Ascending aorta (tissue), 2 donors: ENCODE measurements at places on chromosomes 4 and X.

GRCh38 chrX:37000140-37000539 lies 8.0 kb upstream of the FAM47C start:
- no peaks in the 10 kb centered on the region for H3K36me3 ChIP-seq
- H3K4me1 ChIP-seq, result no peaks in the 10 kb centered on the region
- no peak overlapping the region for H3K4me3 ChIP-seq
- no peak for DNase-seq
- H3K27ac ChIP-seq, result no peak overlapping the region

DNA sequence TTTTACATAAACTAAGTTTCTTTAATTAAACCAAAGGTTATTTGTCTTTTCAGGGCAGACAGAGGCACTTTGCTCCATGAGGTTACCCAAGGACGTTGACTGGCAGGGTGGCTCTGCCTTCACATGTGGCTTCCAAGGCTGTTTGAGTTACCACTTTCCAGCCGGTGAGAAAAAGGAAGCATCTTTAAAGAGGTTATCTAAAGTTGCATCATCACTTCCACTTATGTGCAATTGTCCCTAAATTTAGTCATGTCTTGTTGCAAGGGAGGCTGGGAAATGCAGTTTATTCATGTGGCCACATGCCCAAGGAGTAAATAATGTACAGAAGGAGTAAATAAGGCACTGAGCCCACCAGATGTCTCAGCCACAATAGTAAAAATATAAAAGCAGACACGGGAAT lies 29.0 kb upstream of the RAP1GDS1 start:
- no peaks in the 10 kb centered on the region for H3K36me3 ChIP-seq
- DNase-seq, result no peak
- no peak overlapping the region for H3K4me3 ChIP-seq
- H3K4me1 ChIP-seq, result no peaks in the 10 kb centered on the region
- no peaks in the 10 kb centered on the region for H3K27me3 ChIP-seq

DNA sequence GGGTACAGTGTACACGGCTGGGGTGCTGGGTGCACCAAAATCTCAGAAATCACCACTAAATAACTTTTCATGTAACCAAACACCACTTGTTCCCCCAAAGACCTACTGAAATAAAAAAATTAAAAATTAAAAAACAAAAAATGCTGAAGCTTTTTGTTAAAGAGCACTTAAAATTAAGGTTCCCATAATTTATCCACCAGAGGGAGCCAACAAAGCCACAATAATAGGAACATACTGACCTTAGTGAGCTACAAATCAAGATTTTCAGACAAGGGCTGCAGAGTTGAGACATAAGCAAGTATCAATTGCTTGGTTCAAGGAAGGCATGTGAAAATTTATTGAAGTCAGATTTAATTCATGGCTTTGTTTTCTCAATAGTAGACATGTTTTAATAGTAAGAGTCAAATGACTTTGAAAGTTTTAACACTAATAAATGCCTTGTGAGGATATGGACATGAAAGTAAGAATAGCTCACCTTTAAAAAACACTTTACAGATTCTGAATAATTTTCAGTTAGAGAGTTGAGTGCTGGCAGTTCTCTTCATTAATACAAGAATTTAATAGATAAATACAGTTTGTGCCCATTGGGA lies 43.0 kb upstream of the SCOC start:
- H3K4me3 ChIP-seq, result no peak overlapping the region
- DNase-seq, result no peak
- H3K27ac ChIP-seq, result no peak overlapping the region
- H3K4me1 ChIP-seq, result no peaks in the 10 kb centered on the region

DNA sequence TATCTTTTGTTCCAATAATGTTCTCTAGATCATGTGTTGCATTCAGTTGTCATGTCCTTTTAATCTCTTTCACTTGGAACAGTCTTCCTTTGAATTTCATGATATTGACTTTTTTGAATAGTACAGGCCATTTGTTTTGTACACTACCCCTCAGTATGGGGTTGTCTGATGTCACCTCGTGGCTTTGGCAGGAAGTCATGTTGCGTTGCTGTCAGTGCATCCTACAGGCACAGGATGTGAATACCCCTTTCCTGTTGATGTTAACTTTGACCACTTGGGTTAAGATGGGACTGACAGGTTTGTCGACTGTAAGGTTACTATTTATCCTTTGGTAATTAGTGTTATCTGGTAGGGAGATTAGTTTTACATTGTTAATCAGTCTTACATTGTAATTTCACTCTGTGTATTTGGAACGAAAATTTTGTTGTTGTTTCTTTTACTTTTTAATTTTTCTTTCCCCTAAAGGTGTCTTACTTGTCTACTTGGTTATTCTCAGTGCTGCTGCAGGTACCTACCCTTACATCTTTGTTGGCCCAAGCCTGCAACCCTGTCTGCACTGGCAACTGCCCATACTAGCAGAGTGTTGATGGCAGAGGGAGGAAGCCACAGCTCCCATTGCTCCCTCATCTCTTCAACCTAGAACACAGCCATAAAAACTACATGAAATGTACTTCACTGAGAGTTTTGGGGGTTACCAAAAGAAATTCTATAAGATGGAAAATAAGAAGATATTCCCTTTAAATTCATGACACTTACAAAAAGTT lies 14.7 kb upstream of the ATP8A1 start:
- DNase-seq, result no peak
- H3K4me3 ChIP-seq, result no peak overlapping the region
- no peaks in the 10 kb centered on the region for H3K4me1 ChIP-seq
- H3K27me3 ChIP-seq, result no peaks in the 10 kb centered on the region
- no peaks in the 10 kb centered on the region for H3K36me3 ChIP-seq

DNA sequence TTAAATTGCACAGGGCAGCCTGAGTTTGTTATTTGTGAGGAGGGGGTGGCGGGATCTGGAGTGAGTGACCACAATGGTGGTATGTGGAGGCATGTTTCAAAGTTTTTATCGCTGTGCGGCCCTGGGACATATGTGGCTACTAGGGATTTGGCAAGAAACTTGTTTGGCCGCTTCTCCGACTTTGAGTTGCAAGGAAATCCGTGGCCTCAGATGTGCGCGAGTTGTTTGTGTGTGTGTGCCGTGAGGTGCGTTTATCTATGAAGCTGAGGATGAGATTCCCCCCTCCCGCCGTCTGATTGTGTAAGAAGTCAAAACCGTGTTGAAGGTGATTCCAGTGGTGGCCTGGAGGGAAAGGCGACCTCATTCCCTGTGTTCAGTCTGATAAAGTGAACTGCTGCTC lies 1.4 kb downstream of the JADE3 start:
- peaks cover 2% of the 10 kb centered on the region for H3K4me1 ChIP-seq
- no peaks in the 10 kb centered on the region for H3K27me3 ChIP-seq
- no peak overlapping the region for H3K27ac ChIP-seq
- no peaks in the 10 kb centered on the region for H3K36me3 ChIP-seq
- DNase-seq, result no peak
- peak overlapping the region; percentile 81 for H3K4me3 ChIP-seq

DNA sequence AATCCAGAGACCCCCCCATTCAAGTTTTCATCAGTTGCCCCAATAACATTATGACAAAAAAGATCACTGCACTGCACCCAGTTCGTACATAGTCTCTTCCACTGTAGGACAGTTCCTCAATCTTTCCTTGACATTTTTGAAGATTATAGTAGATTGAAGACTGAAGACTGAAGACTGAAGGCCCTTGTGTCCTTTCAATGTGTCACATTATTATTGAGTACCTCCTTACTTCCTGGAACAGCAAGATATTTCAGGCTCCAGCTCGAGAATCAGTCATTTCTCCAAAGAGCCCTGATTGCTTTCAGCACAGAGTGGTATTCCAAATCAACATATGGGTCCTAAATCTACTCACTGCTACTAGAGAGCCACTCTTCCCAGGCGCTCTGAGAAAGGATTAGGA lies 75.0 kb downstream of the MANBA start:
- no peaks in the 10 kb centered on the region for H3K4me1 ChIP-seq
- DNase-seq, result no peak
- H3K27me3 ChIP-seq, result no peaks in the 10 kb centered on the region
- H3K36me3 ChIP-seq, result peaks cover 6% of the 10 kb centered on the region
- H3K4me3 ChIP-seq, result no peak overlapping the region

- DNase-seq, result no peak
- no peaks in the 10 kb centered on the region for H3K27me3 ChIP-seq
- no peaks in the 10 kb centered on the region for H3K36me3 ChIP-seq
- H3K4me1 ChIP-seq, result no peaks in the 10 kb centered on the region
- H3K27ac ChIP-seq, result no peak overlapping the region
Measured at GRCh38 chr4:100280807-100281206, 90.5 kb upstream of the DDIT4L start.

- H3K36me3 ChIP-seq, result no peaks in the 10 kb centered on the region
- H3K27me3 ChIP-seq, result no peaks in the 10 kb centered on the region
- H3K4me1 ChIP-seq, result no peaks in the 10 kb centered on the region
- DNase-seq, result no peak
- no peak overlapping the region for H3K4me3 ChIP-seq
- H3K27ac ChIP-seq, result no peak overlapping the region
Measured at GRCh38 chr4:153076861-153077260, 127.4 kb upstream of the TRIM2 start.

GRCh38 chr4:124810827-124811226 lies 98.3 kb upstream of the ANKRD50 start:
- no peaks in the 10 kb centered on the region for H3K36me3 ChIP-seq
- H3K4me3 ChIP-seq, result no peak overlapping the region
- H3K27ac ChIP-seq, result no peak overlapping the region
- H3K27me3 ChIP-seq, result no peaks in the 10 kb centered on the region

- H3K27ac ChIP-seq, result no peak overlapping the region
- DNase-seq, result no peak
- H3K4me1 ChIP-seq, result no peaks in the 10 kb centered on the region
- H3K27me3 ChIP-seq, result no peaks in the 10 kb centered on the region
- no peaks in the 10 kb centered on the region for H3K36me3 ChIP-seq
- no peak overlapping the region for H3K4me3 ChIP-seq
Measured at GRCh38 chr4:70714079-70714887, 7.5 kb upstream of the RUFY3 start.

DNA sequence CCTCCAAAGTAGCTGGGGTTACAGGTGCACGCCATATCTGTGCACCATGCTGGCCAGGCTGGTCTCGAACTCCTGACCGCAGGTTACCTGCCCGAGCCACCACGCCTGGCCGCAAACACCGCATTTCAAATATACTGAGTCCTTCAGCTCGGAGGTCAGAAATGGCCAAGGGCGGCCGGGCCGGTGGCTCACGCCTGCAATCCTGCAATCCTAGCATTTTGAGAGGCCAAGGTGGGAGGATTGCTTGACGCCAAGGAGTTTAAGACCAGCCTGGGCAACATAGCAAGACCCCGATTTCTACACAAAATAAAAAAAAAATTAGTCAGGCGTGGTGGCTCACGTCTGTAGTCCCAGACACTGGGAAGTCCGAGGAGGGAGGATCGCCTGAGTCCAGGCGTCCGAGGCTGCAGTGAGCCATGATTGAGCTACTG lies 71.9 kb upstream of the PPP2R3B start:
- no peaks in the 10 kb centered on the region for H3K27me3 ChIP-seq
- DNase-seq, result no peak
- H3K27ac ChIP-seq, result no peak overlapping the region
- H3K36me3 ChIP-seq, result no peaks in the 10 kb centered on the region
- H3K4me1 ChIP-seq, result no peaks in the 10 kb centered on the region
- no peak overlapping the region for H3K4me3 ChIP-seq

- peaks cover 13% of the 10 kb centered on the region for H3K4me1 ChIP-seq
- H3K36me3 ChIP-seq, result no peaks in the 10 kb centered on the region
- H3K27me3 ChIP-seq, result no peaks in the 10 kb centered on the region
- no peak overlapping the region for H3K4me3 ChIP-seq
Measured at GRCh38 chr4:76523593-76523992, 88.6 kb downstream of the SHROOM3 start.

DNA sequence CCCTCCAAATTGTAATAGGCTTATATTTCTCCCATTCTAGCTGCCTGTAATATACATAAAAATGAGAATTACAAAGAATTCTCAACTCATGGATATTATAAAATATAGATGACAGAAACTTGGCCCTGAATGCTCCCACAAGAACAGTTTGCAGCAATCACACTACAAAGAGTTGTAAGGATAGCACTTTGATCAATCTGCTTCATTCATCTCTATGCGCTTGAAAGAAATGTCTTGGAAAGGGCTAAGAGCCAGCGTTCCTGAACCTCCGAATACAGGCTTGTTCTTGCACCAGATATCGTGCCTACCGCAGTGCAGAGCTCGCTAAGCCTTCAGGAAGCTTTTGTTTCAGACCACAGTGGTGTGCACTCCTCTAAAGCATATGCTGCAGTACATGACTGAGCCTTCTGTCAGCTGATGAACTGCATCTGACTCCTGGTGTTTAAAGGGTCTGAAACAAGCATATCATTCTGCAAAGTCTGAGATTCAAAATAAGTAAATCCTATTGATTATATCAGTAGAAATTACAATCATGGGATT lies 417.6 kb upstream of the ZFP42 start:
- H3K36me3 ChIP-seq, result no peaks in the 10 kb centered on the region
- no peaks in the 10 kb centered on the region for H3K27me3 ChIP-seq
- H3K4me1 ChIP-seq, result no peaks in the 10 kb centered on the region

DNA sequence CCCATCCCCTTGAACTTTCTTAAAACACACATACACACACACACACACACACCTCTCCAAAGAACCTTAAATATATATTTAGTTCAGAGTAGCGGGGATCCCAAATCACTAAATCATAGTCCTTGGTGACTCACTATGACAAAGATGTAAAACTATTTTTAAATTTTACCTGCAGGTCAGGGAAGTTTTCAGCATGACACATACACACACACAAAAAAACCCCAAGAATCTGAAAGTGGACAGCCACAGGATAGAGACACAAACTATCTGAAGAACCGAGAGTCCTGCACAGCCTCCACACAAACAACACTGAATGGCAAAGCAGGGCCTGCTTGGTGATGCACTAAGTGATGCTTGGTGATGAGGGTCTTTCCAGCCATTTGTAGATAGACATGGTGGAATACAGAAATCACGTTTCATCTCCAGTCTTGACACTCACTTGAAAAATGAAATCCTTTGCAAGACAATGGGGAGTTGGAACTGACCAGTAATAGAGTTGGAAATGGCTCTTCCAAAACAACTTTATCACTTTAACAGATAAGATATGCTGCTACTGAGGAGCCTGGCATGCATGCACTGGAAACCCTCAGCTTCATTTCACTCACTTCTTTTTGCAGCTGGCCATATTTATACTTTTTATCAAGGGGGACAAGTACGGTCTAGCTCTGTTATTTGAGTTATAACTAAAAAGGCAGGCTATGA lies 307.3 kb downstream of the RAPGEF2 start:
- H3K27ac ChIP-seq, result no peak overlapping the region
- DNase-seq, result no peak
- H3K4me3 ChIP-seq, result no peak overlapping the region
- no peaks in the 10 kb centered on the region for H3K4me1 ChIP-seq

DNA sequence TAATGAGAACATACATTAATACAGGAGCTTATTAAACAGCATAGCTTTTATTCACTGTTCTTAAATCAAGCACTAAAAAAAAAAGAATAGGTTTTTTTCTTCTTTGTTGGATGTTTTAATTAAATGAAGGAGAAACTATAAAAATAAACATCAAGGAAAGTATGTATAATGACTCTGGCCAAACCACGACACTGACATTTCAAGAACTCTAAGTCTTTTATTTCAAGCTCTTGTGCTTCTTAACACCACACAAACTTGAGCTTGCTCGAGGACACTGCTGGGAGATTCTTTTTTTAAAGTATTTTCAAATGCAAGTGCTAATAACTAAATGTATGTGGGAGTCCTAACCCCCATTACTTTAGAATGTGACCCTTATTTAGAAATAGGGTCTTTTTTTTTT lies 204.9 kb upstream of the PPARGC1A start:
- DNase-seq, result no peak
- H3K36me3 ChIP-seq, result no peaks in the 10 kb centered on the region
- H3K4me3 ChIP-seq, result no peak overlapping the region
- no peak overlapping the region for H3K27ac ChIP-seq
- H3K27me3 ChIP-seq, result no peaks in the 10 kb centered on the region
- H3K4me1 ChIP-seq, result no peaks in the 10 kb centered on the region

- H3K27ac ChIP-seq, result no peak overlapping the region
- H3K27me3 ChIP-seq, result no peaks in the 10 kb centered on the region
- no peaks in the 10 kb centered on the region for H3K36me3 ChIP-seq
- H3K4me3 ChIP-seq, result no peak overlapping the region
Measured at GRCh38 chr4:154030746-154031145, 241.9 kb upstream of the SFRP2 start.
